ENCODE measurements at places on chromosomes 1 and 21.
A peak's percentile ranks its signal among the peaks of the same experiment; 100 is the strongest.

GRCh38 chr1:227072991-227073390 is 132.9 kb downstream of the COQ8A start:
- no peak for DNase-seq

DNA sequence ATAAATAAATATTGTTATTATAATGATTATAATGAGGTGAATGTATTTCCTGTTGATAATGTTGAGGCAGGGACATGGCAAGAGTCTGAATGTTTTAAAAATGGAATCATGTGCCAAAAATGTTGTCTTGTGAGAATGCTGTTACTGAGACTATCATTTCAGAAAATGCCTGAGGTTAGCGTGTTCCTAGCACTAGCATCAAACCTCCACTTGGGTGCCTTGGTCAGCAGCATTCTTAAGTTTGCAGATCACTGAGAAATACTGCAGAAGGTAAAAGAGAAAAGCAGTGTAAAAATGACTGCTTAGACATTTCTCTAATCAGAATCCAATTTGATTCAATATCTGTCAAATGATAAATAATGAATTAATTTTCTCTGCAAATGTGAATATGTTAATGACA is 50.8 kb downstream of the OLFM3 start:
- DNase-seq, result no peak

GRCh38 chr21:21605521-21605920 is 607.3 kb downstream of the NCAM2 start:
- no peak for DNase-seq

DNA sequence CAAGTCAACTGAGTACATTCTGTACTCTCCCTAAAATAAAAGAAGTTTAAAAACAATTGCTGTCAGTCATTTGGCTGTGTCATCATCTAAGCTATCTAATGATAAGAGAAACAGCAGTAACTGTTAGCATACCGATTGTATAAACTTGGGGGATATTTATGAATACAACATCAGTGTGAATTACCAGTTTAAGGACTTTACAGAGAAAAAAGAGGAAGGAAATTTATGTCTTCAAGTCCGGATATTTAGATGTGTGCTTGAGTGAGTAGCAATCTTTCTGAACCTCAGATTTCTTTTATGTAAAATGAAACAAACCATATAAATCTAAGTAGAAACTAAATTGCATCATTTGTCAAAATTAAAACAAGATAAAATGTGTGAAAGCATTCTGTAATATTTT is 1557.0 kb downstream of the MRPL39 start:
- DNase-seq, result no peak

DNA sequence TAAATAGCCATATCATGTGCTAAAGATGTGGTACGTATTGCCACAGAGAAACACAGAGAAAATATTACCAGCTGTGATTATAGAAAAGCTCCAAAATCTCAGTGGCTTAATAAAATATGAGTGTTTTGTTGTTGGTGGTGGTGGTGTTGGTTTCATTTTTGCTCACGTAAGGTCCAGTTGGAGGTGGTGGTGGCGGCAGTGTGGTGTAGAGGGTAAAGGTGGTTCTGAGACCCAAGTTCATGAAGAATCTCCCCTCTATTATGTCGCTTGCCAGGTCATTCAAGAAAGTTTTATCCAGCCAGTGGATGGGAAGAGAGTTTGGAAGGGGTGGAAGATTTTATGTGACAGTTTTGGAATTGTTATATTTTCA is 217.6 kb upstream of the SAMSN1 start:
- DNase-seq, result no peak

DNA sequence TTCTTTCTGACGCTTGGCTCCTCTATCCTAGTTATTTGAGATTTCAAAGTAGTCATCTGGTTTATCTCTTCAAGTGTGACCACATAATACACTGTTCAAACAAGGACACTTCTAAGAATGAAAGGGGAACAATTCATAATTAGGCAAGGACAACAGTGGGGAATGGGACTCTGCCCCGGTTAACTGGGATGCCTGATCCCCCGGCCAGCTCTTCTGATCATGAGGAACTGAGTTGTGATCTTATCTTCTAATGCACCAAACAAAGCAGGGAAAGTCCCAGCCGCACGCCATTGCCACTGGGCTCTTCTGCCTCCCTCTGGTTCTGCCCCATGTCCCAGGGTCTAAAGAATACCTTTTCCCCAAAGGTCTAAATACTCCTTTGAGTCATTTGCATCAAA is 158.2 kb upstream of the IRF2BP2 start:
- no peak for DNase-seq

- DNase-seq, result no peak
Measured at GRCh38 chr1:23424293-23425192, at the start of gene TCEA3. TCEA3 (minus strand) TSS chr1:23424748; CDS start chr1:23424633, 115 bp downstream.

GRCh38 chr1:111052246-111052645 is 87.6 kb downstream of the DRAM2 start:
- DNase-seq, result no peak

- no peak for DNase-seq
Measured at GRCh38 chr1:107600607-107601160, 364.3 kb downstream of the VAV3 start.

GRCh38 chr21:17491716-17492414 is 21.0 kb upstream of the CXADR start:
- no peak for DNase-seq

GRCh38 chr1:108190686-108191416 is 9.3 kb downstream of the SLC25A24 start:
- no peak for DNase-seq

DNA sequence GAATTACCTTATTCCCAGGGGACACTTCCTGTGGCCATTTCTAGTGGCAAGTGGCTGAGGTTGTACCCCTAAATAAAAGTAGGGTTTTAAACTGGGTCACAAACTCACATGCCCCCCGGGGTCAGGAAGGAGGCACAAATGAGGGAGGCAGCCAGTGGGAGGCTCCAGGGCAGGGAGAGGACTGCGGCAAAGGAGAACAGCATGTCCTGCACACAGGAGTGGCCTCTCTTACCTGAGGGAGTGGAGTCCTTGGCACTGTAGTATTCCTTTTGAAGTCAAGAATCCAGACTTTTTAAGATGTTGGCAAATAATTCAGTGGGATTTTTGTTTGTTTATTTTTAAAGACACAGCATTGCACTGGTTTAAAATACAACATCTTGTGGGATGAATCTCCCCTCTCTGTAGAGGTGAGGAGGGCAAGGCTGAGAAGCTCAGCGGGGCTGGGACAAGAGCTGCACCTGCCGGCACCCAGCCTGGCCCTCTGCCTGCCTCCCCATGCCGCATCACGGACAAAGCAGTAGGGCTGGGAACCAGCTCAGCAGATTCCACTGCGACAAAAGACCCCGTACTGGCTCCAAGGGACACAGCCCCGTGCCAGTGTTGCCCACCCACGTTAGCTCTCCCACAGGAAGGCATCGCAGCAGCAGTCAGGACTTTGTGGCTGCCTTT is 22.2 kb downstream of the SPSB1 start:
- no peak for DNase-seq

DNA sequence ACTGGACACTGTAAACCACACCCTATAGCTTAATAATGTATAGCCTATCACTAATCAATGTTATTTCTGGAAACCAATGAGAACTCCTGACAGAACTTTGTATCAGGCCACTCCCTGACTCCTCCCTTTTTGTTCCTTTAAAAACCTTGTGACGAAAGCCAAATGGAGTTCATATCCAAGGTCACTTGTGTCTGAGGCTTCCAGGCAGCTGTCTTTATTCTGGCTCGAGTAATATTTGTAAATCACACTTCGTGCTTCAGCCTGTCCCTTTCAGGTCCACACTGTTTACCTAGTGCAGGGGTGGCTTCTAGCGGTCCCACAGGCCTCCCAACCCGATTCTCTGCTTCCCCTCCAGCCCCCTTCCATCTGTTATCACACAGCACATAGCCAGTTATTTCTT is 16.2 kb upstream of the CAPN9 start:
- DNase-seq, result peak; percentile 93

- no peak for DNase-seq
Measured at GRCh38 chr1:222310836-222311235, 237.1 kb downstream of the HHIPL2 start.

GRCh38 chr1:910881-911721 is 12.6 kb upstream of the SAMD11 start:
- DNase-seq, result no peak

DNA sequence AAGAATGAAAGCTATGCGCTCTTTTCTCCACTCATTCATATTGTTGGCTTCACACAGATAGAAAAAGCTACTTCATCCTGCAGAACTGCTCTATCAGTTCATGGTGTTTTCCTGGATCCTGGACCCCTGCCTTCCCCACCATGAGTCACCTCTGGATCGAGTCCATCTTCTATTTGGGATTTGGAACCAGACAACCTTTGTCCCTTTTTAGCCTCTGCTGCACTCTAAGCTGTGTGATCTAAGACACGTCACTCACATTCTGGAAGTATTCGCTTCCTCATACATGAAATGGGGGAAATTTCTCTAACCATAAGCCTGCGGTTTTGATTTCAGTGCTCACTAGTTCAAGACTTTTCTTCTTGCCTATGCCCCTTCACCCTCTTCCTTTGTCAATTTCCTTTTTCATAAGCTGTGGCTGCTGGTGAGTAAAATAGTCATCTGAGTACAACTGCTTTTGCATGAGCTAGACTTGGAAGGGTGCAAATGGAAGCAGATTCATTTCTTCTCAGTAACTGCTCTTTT is 14.1 kb upstream of the DEGS1 start:
- no peak for DNase-seq

- DNase-seq, result no peak
Measured at GRCh38 chr21:25904044-25904695, 169.4 kb downstream of the GABPA start.

DNA sequence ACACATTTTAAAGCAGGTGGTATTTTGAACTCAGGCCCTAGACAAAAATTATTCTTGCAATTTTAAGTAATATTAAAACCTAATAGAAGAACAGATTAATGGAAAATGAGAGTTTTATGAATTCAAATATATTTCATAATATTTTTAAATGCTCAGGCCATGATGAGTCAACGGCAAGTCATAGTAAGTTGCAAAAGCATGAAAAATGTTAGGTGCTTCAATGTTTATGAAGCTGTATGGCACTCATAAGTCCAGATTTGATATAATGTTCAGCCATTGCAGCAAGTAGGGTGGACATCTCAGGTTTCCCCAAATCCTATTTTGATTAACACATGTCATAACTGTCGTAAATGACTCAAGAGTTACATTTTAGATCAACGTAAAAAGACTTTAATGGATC is 112.6 kb downstream of the GRIK1 start:
- no peak for DNase-seq

DNA sequence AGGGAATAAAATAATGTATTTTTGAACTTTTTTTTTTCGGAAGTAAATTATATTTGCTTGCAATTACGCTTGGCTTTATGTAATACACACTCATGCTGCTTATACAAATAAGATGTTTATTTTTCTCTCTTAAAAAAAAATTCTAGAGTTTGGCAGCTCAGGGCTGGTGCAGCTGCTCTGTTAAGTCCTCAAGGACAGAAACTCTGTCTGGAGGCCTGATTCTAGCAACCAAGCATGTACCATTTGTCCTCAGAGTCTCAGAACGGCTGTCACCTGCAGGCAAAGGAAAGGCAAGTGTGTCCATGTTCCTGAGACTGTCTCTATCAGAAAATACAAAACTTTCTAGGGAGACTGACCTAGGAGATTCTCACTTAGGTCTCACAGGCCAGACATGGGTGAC is 23.2 kb upstream of the CLDN17 start:
- peak; percentile 61 for DNase-seq

GRCh38 chr1:228998179-228998578 is 262.9 kb downstream of the RHOU start:
- no peak for DNase-seq

DNA sequence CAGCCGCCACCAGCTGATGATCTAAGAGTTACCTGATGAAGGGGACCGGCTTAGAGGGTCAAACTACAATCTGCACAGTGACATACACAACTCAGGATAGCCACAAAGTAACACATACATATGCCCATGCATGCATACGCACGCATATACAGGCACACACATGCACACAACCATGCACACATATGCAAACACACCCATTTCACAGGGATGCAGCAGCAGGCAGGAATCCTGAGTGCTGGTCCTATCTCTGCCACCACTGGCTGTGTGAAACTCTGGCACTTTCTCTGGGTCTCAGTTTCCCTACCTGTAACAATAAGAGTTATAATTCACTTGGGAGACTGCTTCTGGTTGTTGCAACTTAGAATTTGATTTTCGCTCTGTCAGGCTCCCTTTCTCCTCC is 520.2 kb downstream of the PTPRU start:
- DNase-seq, result no peak

GRCh38 chr1:59171788-59172187 is 125.1 kb upstream of the FGGY start:
- no peak for DNase-seq

- DNase-seq, result peak; percentile 80
Measured at GRCh38 chr1:180632326-180633056, 669 bp downstream of the XPR1 start.

DNA sequence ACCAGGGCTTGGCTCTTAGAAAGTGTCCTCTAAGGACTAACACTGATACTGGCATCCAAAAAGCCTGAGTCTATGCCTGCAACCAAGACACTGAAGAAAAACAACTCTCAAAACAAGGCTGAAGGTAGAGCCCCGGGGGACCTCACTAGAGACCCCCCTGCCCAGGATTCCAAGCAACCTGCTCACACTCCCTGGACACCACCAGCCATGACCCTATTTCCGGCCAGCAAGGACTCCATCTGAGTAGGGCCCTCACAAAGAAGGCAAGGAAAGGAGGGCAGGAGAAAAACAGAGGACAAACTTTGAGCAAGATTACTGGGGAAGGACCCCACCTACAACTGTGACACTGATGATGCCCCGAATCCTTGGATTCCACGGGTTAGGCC is 343.1 kb downstream of the NPHP4 start:
- DNase-seq, result no peak

GRCh38 chr1:159987186-159987585 is 33.1 kb upstream of the SLAMF9 start:
- no peak for DNase-seq

- DNase-seq, result no peak
Measured at GRCh38 chr1:239725371-239725770, 339.0 kb downstream of the CHRM3 start.

DNA sequence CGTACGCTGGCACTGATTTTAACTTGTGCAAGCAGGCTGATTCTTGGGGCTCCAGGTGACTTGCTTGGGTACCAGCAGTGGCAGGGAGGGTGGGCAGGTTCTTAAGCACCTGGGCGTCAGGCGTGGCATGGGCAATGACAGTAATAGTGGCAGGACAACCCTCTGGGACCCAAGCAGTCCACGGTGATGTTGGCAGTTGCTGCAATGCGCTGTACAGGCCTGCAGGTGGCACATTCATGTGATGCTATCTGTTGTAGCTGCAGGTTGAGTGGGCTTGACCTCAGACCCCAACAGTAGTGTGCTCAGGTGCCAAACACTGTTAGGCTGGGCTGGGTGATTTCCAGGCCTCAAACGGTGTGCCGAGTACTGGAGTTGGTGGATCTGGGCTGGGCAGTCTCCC is 10.2 kb upstream of the OR10J4 start:
- DNase-seq, result no peak

GRCh38 chr1:161989786-161990185 is 33.9 kb downstream of the OLFML2B start:
- DNase-seq, result no peak

DNA sequence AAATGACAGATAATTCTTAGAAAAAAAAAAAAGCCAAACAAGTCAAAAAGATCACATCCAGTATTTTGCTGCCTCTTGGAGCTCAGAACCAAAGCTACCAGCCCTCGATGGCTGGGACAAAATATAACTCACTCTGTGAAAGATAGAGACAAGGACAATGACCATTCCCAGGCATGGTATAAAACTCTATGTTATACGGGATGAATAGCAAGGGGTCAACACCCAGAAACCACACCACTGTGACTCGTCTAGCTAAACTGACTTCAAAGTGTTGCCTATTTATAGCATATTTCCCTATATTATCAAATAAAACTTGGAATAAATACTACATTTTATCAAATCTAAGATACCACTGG is 10.1 kb downstream of the TMEM63A start:
- DNase-seq, result no peak

- DNase-seq, result no peak
Measured at GRCh38 chr21:29403301-29403700, 104.6 kb downstream of the BACH1 start.

All from NCI-H1092 treated with DMSO at 0.1 percent for 48 hours (cell line).